ENCODE measurements at places on chromosomes 2 and 18.

DNA sequence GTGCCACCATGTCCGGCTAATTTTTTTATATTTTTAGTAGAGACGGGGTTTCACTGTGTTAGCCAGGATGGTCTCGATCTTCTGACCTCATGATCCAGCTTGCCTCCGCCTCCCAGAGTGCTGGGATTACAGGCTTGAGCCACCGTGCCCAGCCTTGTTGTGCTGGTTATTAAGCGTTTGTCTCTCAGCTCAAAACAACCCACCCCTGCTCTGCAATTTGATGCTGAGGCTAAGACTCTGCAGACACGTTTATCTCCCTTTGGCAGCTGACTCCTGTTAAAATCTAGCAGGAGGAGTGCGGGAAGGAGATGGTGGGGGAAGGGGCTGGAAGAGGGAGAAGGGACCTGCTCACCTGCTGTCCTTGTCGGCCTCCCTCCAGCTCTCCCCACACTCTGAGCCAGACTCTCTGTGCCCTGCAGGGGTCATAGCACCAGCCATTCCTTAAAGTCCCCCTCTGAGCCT is 29.9 kb upstream of the IMPA2 start:
- DNase-seq: no peak

- peak; percentile 93 for DNase-seq
Measured at GRCh38 chr2:216108967-216109921, at the start of gene XRCC5. TSS of gene XRCC5 (plus strand) at chr2:216109348. CDS start at chr2:216109437, 89 bp downstream.

GRCh38 chr2:238864207-238865014 is 16.5 kb downstream of the TWIST2 start:
- peak; percentile 98 for DNase-seq

GRCh38 chr2:216319771-216320170 is 52.5 kb downstream of the MARCHF4 start:
- DNase-seq: no peak

- no peak for DNase-seq
Measured at GRCh38 chr2:231745303-231746038, 35.6 kb downstream of the PDE6D start.

- no peak for DNase-seq
Measured at GRCh38 chr18:22171258-22172119, 2.1 kb downstream of the GATA6 start.

- DNase-seq: peak; percentile 35
Measured at GRCh38 chr2:113962692-113963480, 73.0 kb downstream of the ACTR3 start.

DNA sequence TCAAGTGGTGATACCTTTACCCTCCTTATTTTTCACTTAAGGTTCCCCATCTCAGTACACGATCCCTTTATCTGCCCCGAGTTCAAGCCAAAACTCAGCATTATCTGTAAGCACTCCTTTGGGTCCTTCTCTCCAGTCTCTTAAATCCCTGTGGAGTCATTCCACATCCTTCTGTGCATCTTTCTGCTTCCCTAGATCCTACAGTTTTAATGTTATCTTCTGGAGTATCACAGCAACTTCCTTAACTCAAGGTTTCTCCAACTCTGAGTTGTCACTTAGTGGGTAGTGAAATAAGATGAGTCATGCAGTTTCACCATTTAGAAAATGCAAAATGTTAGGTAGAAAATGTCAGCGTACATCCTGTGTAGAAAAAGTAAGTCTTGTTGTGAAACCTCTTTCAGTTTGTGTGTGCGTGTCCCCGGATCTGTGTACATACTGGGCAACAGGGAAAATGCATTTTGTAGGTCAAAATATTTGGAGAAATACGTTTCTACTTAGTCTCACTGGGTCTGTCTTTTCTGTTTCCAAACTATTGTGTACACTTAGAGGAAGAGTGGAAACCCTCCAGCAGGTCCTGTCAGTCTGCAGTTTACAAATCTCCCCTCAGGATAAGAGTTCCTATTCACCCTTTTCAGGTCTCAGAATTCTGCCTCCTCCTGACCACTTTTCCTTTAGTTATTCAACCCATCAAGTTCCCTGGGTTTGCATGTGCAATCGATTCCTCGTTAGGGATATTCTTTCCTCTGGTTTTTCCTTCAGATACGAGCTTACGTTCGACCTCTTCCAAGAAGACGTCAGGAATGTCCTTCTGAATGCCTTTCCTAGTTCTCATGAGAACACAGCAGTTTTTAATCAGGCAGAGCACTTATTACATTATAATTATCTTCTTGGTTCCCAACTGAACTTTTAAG is 154.8 kb downstream of the TGIF1 start:
- no peak for DNase-seq

DNA sequence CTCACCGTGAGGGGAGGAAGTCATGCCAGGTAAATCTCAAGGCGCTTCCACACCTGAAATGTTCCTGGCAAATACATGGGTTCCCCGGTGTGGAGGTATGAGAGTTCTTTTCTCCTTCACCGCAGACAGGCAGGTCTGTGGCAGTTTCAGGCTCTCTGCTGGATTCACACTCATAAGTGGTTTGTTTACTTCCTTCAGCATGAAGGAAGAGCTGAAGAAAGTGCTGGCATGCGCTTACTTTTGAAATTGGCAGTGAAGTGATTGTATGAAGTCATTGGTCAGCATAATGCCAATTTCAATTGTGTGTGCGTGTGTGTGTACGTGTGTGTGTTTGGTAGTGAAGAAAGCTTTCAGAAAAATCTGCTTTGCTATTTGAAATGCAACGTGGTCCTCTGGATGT is 43.4 kb downstream of the RNF144A start:
- DNase-seq: no peak

- DNase-seq: peak; percentile 2
Measured at GRCh38 chr2:157784823-157785175, 91.3 kb downstream of the ACVR1 start.

GRCh38 chr18:2686349-2686968 is 30.9 kb downstream of the SMCHD1 start:
- DNase-seq: no peak

DNA sequence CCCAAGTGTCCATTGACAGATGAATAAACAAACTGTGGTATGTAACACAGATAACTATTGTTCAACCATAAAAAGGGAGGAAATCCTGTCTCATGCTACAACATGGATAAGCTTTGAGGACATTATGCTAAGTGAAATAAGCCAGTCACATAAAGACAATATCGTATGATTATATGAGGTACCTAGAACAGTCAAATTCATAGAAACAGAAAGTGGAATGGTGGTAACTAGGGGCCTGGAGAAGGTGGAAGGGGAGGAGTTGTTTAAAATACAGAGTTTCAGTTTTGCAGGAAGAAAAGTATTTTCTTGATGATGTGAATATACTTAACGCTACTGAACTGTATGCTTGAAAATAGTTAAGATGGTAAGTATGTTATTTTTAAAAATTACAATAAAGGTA is 304.6 kb upstream of the CXCR4 start:
- DNase-seq: no peak

DNA sequence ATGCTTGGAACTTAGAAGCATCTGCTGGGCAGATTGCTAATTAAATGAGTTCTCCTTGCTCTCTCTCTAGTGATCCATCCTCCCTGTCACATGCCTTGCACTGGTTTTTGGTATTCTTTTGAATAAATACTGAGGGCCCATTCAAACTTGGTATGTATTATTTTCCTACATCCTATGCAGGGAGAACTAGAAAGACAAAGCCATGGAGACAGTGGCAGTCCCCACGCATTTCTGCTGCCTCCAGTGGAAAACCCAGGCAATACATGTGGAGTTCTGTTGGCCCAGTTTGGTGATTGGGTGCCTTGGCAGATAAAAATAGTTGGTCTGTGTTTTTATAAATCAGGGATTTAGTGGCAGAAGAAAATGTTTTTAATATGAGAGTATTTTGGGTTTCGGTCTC is 68.7 kb downstream of the DIS3L2 start:
- no peak for DNase-seq

DNA sequence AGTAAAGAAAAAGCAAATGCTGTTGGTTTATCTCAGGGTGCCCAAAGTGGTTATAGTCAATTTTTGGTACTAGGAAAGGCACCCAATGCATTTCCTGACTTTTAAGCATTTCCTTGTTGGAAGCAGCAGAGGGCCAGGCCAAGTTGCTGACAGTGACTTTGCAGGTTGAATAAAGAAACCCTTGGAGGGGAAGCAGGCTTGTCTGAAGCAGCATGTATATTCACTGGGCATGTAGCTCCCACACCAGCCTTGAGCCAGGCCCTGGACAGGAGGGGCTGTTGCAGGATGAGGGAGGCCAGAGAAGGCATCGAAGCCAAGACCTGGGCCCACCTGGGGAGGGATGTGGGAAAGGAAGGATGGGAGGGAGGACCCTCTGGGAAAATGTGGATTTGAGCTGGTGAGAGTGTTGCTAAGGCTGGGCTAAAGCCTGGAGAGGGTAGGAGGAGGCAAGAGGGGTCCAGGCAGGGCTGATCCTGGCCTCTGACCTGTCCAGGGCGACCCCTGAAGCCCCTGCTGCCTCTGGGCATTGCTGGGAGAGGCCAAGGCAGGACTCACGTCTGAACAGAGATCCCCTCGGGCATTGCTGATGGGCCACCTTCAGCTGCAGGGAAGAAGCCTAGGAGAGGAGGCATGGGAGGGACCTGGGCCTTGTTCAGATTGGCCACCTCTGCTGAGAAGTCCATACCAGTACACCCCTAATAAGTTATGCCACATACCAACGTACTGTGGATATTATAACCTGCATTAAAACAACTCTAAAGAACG is 79.6 kb downstream of the STPG4 start:
- no peak for DNase-seq

DNA sequence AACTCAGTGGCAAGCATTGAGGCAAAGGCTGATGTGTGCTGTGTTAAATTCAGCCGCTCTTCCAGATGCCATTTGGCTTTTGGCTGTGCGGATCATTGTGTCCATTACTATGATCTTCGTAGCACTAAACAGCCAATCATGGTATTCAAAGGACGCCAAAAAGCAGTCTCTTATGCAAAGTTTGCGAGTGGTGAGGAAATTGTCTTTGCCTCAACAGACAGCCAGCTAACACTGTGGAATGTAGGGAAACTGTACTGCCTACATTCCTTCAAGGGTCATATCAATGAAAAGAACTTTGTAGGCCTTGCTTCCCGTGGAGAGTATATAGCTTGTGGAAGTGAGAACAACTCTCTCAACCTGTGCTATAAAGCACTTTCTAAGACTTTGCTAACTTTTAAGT is 195.5 kb upstream of the RAB12 start:
- DNase-seq: no peak

DNA sequence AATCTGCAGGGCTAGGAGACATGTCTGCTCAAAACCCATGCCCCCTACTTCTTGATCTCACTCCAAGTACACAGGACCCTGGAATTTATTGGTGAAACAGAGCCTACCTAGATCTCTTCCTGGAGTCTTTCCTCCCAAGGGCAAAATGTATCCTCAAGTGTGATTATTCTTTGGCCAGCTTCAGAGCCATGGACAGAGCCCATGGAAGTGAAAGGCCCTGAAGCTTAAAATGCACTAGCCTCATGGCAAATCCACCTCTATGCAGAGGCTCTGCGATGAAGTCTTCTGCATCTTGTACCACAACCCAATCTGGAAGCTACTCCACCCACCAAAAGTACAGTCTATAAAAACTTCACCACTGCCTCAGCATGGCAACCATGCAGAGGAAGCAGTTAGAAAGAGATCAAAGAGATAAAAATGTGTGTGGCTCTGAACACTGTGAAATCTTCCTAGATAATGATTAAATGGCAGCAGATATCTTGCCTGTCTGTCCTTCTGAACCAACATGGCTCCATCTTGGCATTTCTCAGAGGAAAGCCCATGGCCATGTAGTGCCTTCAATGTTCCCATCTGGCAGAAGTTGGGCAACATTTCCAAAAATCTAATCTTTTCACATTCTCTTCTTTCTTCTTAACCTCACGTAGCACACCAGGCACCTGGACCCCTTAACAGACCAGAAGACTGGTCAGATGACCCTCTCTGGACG is 142.9 kb upstream of the KLF7 start:
- DNase-seq: no peak
